Suppressor macrophage treated with lipopolysaccharide for 4 hours (primary cell): ENCODE measurements at places on chromosomes 16 and 17.

- no peak for DNase-seq
Observed at GRCh38 chr17:34884597-34884996, 76.7 kb downstream of the CCT6B start.

DNA sequence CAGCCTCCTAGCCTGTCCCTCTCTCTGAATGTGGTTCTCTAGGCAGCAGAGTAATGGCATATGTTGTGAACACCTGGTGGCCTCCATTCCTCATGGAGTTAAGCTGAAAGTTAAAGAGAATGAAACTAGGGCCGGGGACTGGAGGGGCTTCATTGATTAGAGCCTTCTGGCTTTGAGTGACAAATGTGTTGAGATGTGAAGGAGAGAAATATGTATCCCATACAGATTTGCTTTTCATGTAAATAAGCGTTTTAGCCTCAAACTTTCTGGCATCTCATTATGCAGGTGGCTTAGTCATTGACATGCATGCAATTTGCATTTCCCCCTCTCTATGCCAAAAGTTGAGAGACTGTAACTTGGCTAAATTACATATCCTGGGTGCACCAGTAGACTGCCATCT lies 537.7 kb upstream of the EEF2KMT start:
- no peak for DNase-seq

- no peak for DNase-seq
Observed at GRCh38 chr17:6393351-6393952, 41.5 kb downstream of the AIPL1 start.

- DNase-seq: no peak
Observed at GRCh38 chr17:2532146-2532720, 20.5 kb upstream of the METTL16 start.

- no peak for DNase-seq
Observed at GRCh38 chr17:49247944-49248343, 17.4 kb upstream of the PHOSPHO1 start.

- DNase-seq: peak; percentile 91
Observed at GRCh38 chr16:80583466-80583865, 42.7 kb downstream of the DYNLRB2 start.

DNA sequence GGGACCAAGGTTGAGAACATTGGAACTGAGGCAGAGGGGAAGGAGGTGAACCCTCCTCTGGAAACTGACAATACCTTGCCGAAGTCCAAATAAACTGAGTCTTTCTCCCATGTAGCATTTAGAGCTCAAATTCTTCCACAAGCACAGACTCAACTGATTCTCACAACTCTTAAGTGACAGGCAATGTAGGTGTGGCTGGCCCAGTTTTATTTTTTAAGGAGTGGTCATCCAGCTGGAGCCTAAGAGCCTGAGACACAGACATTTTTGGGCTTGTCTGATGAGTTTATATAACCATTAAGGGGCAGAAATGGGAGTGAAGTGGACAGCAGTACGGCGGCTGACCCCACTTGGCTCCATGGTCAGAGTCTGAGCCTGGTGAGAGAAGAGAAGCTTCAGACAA lies 10.8 kb downstream of the RCVRN start:
- no peak for DNase-seq

GRCh38 chr16:84995663-84996062 lies 15.7 kb downstream of the ZDHHC7 start:
- DNase-seq: no peak

- DNase-seq: no peak
Observed at GRCh38 chr17:74432424-74432690, 469 bp downstream of the GPRC5C start.

DNA sequence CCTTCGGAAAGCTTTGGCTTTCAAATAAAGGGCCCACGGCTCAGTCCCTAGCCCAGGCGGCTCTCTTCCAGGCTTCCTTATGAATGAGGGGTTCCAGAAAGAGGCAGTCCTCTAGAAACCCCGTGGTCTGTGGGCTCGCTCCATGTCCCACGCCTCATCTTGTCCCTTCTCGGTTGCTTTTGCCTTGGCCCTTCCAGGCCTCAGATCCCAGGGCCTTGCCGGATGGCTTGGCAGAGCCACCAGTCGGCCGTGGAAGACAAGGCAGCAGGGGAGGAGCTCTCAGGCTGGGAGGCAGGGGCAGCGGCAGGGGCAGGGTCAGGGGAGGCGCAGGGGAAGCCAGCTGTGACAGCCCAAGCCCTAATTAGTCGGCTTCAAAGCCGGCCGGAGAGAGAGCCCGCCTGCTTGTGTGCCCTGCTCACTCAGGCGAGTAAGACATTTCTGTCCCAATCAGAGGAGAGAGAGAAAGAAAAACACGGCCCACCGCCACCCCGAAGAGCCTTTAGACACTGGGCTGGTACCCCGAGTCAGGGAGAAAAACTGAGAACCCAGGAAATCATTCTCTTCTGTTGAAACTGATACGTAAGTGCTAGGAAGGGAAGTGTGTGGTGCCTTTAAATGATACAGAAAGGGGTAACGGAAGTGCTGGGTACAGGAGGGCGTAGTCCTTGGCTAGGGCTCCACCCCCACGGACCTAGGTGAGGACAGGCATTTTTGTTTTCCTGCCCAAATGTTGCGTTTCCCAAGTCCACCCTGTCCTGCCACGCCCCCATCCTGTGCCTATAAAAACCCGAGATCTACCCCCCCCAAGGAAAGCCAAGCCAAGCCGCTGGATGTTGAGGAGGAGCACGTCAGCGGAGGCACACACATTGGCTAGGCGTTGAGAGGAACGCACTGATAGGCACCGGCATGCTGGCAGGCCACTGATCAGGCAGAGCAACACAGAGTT lies 27.8 kb upstream of the MEIOC start:
- peak; percentile 51 for DNase-seq

DNA sequence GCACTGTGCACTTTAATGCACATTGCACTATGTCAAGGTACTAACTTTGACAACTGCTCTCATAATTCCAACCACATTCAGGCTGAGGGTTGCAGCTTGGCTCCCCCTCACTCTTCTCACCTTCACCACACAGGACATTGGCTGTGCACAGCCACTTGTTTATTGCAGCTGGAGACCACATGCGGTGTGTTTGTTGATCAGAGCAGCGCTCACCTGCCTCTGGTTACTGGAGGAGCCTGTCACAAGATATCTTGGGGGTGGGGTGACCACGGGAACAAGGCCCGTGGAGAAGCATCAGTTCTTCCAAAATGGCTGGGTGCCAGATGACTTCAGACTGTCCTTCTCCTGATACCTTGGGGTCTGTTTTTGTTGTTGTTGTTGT lies 10.6 kb upstream of the CCL5 start:
- no peak for DNase-seq

DNA sequence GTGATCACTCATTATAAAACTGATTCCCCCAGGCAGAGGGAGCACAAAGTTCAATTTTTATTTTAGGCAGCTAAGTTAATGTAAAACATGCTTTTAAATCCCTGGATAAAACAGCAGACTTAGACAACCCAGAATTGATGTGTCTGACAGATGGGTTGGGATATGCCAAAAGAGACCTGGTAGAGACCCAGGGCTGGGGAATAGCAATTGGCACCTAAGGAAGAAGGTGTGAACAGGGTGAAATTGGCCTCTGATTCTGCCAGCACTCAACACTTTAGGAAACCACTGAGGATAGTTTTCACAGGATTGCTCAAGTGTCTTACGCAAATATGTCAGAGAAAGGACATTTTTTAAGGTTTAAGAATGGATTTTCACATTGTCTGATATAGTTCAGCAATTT lies 938.2 kb upstream of the CDH8 start:
- DNase-seq: no peak

GRCh38 chr16:12618515-12618914 lies 185.2 kb downstream of the CPPED1 start:
- no peak for DNase-seq

GRCh38 chr17:39676198-39676819 lies 8.1 kb downstream of the PNMT start:
- DNase-seq: peak; percentile 27

GRCh38 chr17:1764284-1764683 lies 2.4 kb downstream of the SERPINF1 start:
- DNase-seq: peak; percentile 64

- DNase-seq: no peak
Observed at GRCh38 chr17:65742403-65743307, 181.2 kb upstream of the AXIN2 start.

DNA sequence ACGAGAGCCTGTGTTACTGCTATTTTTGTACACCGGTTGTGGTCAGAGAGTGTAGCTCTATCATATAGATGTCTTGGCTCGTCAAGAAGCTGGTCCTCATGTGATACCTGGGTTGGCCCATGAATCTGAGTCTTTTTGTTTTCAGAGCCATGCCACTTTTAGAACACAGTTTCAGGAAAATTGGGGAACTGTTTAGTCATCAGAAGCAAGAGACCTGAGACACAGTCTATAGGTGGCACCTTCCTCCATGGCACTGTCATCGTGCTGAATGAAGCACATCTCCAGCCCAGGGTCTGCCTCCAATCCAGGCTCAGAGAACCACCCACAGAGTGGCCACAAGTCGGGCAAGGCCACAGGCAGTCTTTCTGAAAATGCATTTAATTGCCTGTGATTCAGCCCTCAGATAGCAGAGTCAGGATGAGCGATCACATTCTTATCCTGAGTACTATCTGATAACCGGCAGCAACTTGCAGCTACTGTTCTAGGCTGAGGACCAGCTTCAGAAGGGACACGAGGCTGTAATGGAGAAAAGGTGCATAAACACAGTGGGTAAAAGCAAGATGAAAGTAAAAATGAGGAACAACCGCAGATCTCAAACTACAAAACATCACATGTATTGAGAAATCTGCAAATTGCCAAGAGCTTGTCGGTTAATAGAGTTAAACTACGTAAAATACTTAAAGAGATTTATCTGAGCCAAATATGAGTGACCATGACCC lies 14.2 kb upstream of the HAPSTR1 start:
- DNase-seq: peak; percentile 79

- DNase-seq: no peak
Observed at GRCh38 chr16:22670551-22671041, 143.4 kb upstream of the HS3ST2 start.

GRCh38 chr17:63446753-63447470 lies 806 bp upstream of the CYB561 start:
- DNase-seq: peak; percentile 85

- DNase-seq: no peak
Observed at GRCh38 chr17:30396129-30396528, 17.4 kb downstream of the CPD start.

- no peak for DNase-seq
Observed at GRCh38 chr16:88730632-88731607, 24.6 kb downstream of the CTU2 start.

DNA sequence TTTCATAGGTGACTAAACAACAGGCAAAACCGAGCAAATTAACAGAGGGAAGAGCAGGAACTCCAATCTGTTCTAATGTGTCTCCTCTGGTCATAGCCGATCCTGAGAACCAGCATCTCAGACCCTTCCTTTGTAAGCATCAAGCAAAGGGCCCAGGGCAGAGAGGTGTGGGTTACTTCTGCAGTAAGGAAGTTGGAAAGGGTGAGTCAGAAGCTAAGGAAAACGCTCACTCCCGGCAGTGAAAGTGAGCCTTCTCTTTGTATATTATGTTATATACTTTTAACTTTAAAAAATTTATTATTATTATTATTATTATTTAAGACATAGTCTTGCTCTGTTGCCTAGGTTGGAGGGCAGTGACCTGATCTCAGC lies 77.7 kb downstream of the MRM3 start:
- DNase-seq: no peak

DNA sequence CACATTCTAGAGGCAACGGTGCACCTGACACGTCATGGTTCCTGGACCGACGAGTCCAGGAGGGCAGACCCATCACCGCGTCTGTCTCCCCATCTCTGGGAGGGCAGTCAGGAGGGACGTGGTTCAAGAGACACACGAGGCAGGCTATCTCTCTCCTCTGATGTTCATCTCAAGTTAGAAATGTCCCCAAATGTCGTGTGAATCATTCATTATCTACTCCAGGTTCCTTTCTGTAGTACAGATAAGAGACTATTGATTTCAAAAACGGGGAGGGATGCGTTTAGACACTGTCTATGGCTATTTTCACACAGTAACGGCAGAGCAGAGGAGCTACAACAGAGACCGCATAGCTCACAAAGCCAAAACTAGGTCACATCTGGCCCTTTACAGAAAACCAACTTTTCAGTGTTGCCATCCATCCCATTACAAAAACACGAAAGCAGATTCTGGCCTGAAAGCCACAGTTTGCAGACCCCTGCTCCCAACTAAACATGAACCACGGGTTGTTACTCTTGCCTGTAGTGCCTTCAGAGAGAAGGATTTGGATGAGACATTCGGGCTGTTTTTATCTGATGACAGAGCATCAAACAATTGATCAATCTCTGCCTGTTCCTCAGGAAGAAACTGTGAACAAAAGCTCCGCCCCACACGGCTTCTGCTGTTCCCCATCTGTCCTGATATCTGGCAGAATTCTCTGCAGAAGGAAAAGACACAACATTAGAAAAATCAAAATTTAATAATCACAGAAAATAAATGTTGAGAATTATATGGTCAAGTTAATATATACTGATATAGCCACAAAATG lies 6.8 kb downstream of the MEAK7 start:
- no peak for DNase-seq

- DNase-seq: no peak
Observed at GRCh38 chr17:208429-208828, 27.0 kb upstream of the DOC2B start.

- peak; percentile 43 for DNase-seq
Observed at GRCh38 chr16:4273858-4274311, 1.1 kb upstream of the TFAP4 start.

- DNase-seq: no peak
Observed at GRCh38 chr17:72332367-72332766, 211.5 kb downstream of the SOX9 start.

DNA sequence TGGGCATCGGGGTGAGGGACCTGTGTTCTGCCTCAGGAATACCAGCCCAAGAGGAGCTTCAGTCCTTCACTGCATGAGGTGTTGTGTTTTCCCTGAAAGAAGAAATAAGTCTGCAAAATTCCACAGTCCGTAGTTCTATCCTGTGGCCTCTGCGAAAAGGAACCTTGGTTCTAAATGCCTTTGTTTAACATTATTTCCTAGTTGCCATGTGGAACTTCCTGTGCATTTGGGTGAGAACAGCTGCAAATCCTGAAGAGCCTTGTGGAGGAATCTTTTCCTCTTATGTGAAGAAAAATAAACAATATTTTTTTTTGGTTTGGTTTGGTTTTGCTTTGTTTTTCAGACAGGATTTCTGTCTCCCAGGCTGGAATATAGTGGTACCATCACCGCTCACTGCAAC lies 9.8 kb downstream of the PSKH1 start:
- DNase-seq: no peak

GRCh38 chr17:75576661-75577060 lies 10.9 kb upstream of the MYO15B start:
- DNase-seq: no peak

DNA sequence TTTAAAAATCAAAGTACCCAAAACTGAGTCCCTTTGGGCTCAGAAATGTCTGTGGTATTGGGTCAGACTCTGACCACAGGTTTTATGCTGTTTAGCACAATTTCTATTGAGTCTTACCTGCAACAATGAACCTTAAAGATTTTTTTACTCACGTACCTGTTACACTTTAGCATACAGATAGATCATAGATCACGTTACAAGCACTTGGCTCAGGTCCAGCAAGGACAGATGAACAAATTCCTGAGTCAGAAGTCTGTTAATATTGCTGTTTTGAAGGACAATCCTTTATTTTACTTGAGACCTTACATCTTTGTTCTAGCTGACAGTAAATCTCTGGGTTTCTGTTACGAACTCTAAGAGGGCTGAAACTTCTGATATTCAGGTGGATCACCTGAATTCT lies 12.8 kb downstream of the SLC7A6OS start:
- DNase-seq: no peak

- peak; percentile 52 for DNase-seq
Observed at GRCh38 chr16:24070851-24071250, 185.3 kb upstream of the CACNG3 start.

GRCh38 chr16:15907863-15908478 lies 19.6 kb upstream of the CEP20 start:
- DNase-seq: peak; percentile 24
